HS-5 (cell line): ENCODE measurements at places on chromosomes 4 and X.

GRCh38 chr4:804804-805203 is 21.1 kb downstream of the CPLX1 start:
- DNase-seq: no peak

DNA sequence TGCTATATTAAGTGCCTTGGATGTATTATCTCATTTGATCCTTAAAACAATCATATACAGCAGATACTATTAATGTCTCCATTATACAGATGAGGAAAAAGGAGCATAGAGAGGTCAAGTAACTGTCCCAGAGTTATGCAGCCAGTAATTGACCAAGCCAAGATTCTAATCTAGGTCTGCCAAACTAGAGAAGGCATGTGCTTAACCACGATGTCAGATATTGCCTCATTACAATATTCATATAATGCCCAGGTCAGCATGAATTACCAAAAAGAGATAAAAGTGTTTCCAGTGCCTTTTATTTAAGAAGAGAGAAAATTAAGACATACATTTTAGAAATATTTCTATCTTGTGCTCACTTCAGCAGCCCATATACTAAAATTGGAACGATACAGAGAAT is 7.1 kb downstream of the ARHGEF6 start:
- DNase-seq: no peak

GRCh38 chrX:435536-436122 is 48.9 kb upstream of the PPP2R3B start:
- no peak for DNase-seq

GRCh38 chr4:127881563-127881864 is 821 bp downstream of the PLK4 start:
- DNase-seq: no peak

- DNase-seq: no peak
Observed at GRCh38 chrX:50952406-50952805, 41.9 kb downstream of the BMP15 start.
